ENCODE measurements at places on chromosomes 4 and X. TPM values are rescaled to one million over a fixed set of nuclear protein-coding genes. Genes with fewer than 3 reads are reported as not detected.

GAGE12E gene
- not detected for total RNA-seq

APELA gene
- not detected for total RNA-seq

MAB21L2 gene
- not detected for total RNA-seq

DNAAF6 gene
- total RNA-seq = not detected

CT45A2 gene
- not detected for total RNA-seq

ELMOD2 gene
- 26.6 TPM for total RNA-seq

SLC10A6 gene
- not detected for total RNA-seq
